ENCODE measurements at places on chromosomes 2 and 18.

DNA sequence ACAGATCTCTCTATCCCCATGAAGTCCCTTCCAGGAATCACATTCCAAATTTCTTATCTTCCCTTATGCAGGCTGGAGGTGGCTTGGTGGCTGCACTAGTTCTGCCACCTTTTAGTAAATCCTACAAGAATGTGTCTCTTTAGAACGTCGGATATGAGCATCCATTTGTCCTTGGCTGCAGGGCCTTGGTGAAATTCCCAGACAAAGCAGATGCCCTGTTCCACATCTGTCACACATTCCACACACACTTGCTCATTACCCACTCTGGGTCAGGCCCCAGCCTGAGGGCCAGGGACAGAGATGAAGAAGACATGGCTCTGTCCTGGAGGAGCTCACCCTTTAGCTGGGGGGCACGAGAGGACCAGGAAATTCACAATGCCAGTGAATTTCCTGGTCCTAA, 31.2 kb upstream of the GPR17 start:
- DNase-seq = no peak

GRCh38 chr2:217866457-217866856, 136.3 kb downstream of the TNS1 start:
- no peak for DNase-seq

DNA sequence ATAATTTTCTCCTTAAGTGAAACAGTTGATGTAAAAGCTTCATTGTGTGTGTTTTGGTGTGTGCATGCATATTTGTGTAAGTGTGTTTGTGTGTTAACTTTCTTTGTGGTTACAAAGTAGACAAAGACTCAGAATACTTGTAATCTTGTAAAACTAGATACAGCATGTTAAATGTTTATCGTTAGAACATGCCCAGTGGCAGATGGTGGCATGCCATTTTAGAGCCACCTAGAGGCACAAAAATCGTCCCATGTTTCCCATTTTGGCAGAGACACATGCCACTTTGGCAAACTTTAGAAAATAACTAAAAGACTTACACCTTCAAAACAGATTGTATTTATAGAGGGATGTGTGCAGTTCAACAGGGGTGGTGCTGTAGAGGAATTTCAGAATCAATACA, 224.1 kb downstream of the LRP1B start:
- DNase-seq = no peak

DNA sequence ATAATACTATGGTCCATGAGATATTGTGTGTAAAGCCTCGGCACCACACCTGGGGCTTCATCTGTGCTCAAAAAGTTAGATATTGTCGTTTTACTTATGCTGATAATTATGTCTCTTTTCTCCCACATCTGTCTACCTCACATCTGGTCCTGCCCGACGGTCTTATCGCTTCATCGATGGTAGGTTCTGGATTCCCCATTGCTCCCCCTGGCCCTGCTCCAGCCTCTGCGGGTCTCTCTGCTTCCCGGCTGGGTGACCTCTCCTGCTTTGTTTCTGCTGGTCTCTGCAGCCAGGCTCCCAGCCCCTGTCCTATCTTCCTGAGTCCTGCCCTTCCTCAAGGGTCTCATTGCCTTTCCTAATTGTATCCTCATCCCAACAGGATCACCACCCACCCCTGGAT, 294.2 kb downstream of the NDUFA10 start:
- no peak for DNase-seq

DNA sequence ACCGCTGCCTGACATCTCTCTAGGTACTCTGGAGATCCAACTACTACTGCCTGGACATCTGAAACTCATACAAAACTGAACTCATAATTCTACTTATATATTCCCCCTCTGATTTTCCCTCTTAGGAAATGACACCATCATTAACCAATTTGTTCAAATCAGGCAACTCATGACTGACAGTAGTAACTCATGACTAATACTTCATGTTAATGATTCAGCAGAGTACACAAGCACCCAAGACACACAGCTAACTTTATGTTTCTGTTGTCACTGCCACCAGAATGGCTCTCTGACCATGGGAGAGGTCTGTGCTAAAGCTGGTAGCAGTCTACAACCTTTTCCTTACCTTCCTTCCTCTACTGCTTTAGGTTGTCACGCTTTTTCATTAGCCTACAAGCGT, 91.1 kb downstream of the ITSN2 start:
- no peak for DNase-seq

- DNase-seq = no peak
Observed at GRCh38 chr2:64554117-64554516, 30.0 kb downstream of the AFTPH start.

GRCh38 chr2:172860336-172860707, 124.7 kb downstream of the RAPGEF4 start:
- no peak for DNase-seq

DNA sequence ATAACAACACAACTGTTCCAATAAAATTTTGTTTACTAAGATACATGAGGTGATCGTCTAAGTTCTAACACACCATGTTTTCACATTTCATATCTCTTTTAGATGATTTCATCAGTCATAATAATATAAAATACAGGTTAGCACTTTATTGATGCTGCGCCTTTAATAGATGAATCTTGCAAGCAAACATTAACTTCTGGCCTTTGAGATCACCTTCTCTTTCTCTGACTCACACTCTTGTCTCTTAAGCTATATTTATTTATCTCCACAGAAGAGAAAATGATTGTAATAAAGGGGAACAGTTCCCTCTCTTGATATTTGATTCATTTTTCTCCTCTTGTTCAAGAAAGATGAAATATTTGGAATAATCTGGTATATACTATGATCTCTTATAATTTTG, 603.3 kb upstream of the POU3F3 start:
- no peak for DNase-seq

DNA sequence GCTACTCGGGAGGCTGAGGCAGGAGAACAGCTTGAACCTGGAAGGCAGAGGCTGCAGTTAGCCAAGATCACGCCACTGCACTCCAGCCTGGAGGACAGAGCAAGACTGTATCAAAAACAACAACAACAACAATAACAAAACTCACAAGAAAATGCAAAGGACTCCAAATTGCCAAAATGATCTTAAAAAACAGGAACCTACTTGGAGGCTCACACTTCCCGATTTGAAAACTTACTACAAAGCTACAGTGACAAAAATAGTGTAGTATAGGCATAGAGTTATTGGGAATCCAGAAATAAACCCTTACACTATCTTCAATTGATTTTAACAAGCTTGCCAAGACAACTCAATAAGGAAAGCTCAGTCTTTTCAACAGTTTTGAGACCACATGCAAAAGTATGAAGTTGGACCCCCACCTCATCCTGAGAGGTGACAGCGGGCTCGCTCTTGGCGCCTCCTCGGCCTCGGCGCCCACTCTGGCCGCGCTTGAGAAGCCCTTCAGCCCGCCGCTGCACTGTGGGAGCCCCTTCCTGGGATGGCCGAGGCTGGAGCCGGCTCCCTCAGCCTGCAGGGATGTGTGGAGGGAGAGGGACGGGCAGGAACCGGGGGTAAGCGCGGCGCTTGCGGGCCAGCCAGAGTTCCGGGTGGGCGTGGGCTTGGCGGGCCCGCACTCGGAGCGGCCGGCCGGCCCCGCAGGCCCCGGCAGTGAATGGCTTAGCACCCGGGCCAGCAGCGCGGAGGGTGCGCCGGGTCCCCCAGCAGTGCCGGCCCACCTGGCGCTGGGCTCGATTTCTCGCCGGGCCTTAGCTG, 18.3 kb upstream of the ACVR2A start:
- no peak for DNase-seq

GRCh38 chr2:88521445-88522073, 69.1 kb upstream of the FOXI3 start:
- DNase-seq = no peak

- no peak for DNase-seq
Observed at GRCh38 chr2:183031911-183032794, 6.1 kb downstream of the NCKAP1 start.

GRCh38 chr2:85503851-85504777, 34.9 kb upstream of the MAT2A start:
- no peak for DNase-seq

DNA sequence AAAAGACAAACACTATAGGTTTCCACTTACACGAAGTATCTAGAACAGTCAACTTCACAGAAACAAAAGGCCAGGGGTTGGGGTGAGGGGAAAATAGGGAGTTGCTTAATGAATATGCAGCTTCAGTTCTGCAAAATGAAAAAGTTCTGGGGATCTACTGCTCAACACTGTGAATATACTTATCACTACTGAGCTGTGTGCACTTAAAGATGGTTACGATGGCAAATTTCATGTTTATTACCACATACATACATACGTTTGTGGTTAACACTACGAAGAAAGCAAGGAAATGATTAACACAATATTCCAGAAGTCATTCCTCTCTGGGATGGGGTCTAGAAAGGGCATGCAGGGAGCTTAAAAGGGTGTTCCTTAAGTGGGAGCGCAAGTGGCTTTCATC, 19.3 kb downstream of the MBOAT2 start:
- no peak for DNase-seq

DNA sequence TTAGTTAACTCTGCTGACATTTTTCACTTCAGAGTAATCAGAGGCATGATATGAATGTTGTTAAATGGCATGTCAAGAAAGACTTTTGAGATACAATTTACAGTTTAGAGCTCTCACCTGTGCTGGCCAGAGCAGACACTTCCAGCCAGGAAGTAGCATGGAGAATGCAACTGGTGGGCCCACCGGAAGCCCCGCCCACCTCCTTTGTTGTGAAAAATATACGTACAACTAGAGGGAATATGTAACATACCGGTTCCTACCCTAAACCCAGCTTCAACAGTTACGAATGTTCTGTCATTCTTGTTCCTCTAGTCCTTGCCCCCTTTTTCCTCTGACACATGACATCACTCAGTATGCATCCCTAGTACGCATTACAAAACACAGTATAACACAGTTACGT, 70.2 kb upstream of the ITM2C start:
- DNase-seq = no peak

DNA sequence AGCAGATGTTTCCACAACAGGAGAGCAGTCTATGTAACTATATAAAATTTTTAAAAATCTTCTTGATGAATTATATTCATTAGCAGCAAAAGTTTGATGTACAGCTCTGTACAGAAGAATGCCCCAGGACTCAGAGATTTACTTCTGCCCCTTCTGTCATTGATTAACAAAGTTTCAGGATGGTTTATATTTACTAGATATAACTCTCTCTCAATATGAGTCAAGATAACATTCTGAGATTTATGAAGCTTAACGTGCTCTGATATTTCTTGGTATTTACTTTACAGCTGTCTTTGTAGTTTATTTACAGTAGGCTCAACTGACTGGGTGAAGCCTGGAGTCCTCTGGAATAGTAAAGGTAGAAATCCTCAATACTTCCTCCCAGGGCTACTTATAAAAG, 93.6 kb upstream of the HNMT start:
- no peak for DNase-seq

DNA sequence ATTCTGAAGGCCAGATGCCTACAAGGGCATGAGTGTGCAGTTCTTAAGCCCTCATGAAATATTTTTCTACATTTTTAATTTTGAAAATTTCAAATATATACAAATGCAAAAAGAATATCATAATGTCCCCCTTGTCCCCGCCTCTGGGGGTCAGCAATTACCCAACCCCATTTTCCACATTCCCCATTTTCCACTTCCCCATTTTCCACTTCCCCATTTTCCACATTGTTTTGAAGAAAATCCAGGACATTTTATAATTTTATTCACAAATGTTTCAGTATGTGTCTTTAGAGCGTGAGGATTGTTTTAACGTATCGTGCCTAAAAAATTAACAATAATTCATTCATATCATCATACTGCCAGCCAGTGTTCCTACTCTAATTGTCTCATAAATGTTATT, 403.6 kb upstream of the RAB6C start:
- no peak for DNase-seq

DNA sequence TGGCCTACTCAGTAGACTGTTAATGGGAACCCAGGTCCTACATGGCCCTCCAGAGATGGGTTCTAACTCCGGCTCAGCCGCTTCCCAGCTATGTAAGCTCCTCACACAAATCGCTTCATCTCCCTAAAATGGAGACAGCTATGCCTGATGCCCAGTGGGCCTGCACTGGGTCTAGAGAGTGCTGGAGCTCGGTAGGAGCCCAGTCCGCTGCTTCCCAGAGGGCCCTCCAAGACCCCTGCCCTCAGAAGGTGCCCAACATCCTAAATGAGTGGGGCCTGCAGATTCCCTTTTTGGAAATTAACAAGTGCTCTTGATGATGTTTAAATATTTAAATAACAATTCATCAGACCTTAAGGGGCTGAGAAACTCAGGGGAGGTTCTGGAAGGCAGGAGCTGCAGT, 47.1 kb downstream of the HS1BP3 start:
- DNase-seq = no peak

- DNase-seq = no peak
Observed at GRCh38 chr2:8761529-8762164, 75.8 kb downstream of the KIDINS220 start.

DNA sequence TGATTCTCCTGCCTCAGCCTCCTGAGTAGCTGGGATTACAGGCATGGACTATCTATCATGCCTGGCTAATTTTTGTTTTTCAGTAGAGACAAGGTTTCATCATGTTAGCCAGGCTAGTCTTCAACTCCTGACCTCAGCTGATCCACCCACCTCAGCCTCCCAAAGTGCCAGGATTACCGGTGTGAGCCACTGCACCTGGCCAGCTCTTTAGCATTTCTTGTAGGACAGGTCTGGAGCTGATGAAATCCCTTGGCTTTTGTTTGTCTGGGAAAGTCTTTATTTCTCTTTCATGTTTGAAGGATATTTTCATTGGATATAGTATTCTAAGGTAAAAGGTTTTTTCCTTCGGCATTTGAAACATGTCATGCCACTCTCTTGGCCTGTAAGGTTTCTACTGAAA, 20.2 kb downstream of the VPS54 start:
- no peak for DNase-seq

- DNase-seq = no peak
Observed at GRCh38 chr2:105437708-105438103, 38.9 kb upstream of the FHL2 start.

- no peak for DNase-seq
Observed at GRCh38 chr2:39734445-39734844, 44.6 kb downstream of the THUMPD2 start.

DNA sequence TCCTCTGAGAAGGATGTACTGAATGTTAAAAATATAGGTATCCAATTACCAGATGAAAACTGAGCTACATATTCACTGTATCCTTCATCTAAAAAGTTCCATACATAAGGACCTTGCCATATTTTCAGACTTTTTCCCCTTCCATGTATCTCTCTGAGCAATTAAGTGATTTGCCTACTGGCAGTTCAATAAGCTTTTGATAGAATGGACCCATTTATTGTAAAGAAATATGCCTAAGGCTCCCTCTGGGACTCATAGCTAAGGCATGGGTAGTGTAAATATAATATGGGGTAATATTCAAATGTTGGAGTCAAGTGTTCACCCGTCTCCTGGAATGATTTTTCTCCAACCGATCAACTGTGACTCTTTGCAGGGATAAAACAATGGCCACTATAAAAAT, 135.4 kb upstream of the FSHR start:
- DNase-seq = no peak

GRCh38 chr2:171325886-171326585, 107.8 kb downstream of the METTL8 start:
- DNase-seq = no peak
